ENCODE measurements at places on chromosomes 2 and 18.

- DNase-seq = no peak
Measured at GRCh38 chr2:31563273-31563839, 17.4 kb downstream of the SRD5A2 start.

GRCh38 chr2:204199357-204199756 lies 262.8 kb downstream of the ICOS start:
- DNase-seq = no peak

- no peak for DNase-seq
Measured at GRCh38 chr2:216546641-216547403, 48.2 kb downstream of the RPL37A start.

DNA sequence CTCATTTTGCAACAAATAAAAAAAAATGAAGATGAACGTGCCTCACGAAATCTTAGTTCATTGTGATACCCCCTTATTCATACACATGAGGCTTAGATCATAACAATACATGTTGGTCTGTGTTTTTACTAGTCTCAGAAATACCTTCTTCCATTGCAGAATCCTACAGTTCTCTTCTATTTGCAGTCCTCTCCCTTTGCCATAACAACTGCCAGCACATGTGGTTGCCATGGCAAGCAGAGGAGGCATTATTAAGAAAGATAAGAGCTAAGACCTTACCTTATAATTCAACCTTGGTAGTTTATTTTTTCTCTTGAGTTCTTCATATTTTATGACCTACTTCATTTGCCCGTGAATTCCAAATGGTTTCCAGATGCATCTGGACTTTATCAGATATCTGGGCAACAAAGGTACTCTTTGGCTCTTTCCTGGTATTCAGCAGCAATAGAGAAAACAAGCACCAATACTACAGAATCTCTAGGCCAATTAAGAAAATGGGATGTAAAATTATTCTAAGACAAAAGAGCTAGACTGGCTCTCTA lies 524.0 kb downstream of the CMPK2 start:
- DNase-seq = no peak

DNA sequence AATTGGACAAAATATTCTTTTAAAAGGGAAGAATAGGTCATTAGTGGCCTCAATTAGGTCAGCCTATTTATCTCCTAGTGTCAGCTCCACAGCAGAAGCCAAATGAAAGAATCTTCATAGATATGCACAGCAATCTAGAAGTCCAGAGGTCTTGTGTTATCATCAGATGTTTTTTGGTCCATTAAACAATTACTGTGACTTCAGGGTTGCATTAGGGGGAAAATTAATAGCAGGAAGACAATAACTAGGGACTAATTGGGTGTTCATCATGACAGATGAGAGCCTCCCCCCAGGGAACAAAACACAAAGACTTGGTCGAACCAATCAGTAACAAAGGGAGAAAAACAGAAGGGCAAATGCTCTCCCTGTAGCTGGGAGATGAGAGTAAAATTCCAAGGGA lies 264.7 kb downstream of the PTH2R start:
- no peak for DNase-seq

DNA sequence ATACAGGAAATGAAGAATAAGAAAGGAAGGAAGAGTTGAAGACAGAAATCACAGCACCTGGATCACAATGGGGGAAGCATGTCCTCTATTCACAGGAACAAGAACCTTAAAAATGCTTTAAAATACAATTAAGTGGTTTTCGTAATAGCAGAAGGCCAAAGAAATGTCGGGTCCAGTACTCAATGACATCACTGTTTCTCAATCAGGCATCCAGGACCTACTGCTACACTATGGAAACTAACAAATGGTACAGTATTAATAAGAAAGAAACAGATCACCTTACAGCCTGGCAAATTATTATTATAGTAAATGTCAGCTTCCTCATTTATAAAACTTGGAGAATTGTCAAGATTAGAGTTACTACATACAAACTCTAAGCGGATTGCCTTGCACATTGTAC lies 15.8 kb downstream of the HNRNPLL start:
- no peak for DNase-seq

- DNase-seq = peak; percentile 16
Measured at GRCh38 chr2:88692187-88692586, 714 bp downstream of the RPIA start.

DNA sequence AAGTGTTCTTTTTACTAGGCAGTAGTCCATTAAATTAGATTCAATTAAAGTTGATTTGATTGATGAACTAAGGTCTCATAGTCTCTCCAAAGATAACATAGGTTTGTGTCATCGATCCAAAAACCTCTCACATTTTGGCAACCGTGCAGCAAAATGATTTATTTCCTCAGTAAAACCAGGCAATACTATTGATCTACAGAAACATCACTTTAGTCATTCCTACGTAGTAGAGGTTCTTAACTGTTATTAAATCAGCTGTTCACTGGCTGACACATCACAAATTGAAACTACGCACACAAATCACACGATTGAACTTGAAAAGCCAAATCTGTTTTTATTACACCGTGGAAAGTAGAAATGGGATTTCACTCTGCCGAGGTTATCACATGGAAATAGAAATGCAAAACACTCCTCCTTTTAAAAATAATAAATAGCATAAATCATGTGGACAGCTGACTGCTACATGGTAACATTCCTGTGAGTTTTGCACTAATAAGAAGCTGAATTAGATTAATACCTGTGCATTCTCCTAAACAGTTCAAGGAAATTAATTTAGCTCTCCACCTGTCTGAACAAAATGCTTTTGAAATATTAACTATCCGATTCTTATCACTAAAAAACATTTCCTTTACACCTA lies 262.5 kb downstream of the CDH20 start:
- no peak for DNase-seq

DNA sequence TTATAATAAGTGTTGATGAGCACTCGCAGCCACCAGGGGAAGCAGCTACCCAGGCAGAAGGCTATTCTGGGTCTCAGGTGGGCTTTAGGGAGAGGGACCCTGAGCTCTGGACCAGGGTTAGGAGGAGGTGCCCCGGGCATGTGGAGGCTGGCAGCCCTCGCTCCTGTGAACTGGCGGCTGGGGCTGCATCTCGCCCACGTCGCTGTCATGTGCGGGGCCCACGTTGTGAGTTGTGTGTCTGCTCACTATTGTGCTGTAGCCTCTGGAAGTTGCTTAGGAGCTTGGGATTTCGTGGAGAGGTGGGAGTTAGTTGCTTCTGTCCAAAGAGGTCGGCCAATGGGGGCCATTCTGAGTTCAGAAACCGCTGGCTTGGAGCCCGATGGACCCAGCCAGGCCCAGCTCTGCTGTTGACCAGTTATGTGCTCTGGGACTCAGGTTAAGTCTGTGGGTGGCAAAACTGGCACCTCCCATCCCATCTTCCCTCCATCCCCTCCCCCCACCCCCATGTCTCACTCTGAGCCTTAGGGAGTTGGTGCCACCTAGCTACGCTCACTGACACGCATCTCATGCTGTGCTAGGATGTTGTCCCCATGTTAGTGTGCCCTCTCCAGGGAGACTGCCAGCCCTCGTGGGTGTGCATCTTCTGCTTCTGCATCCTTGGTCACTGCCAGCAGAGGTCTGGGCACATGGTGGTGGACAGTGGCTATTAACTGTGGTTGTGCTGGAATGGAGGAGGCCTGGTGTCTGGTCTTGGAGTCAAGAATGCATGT lies 18.5 kb downstream of the RRM2 start:
- DNase-seq = no peak

- no peak for DNase-seq
Measured at GRCh38 chr2:61640406-61640805, 102.2 kb upstream of the XPO1 start.

- DNase-seq = no peak
Measured at GRCh38 chr2:6423944-6424343, 441.8 kb downstream of the CMPK2 start.

DNA sequence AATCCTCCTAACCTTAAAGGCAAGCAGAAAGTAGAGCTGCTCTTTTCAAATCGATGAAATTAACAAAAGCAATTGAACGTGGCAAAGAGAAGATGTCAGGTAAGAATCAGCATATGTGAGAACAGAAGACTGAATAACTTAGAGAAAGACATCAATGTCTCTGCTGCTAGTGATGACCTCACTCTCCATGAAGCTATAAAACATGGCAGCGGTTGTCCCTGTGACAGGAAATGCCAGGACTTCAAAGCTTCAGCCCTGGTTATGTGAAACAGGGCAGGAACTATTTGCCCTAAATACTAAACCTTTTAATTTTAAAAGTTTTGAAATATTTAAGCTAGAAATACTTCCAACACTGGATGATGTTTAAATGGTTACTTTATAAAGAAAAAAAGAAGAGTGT lies 383.7 kb downstream of the XIRP2 start:
- no peak for DNase-seq

- DNase-seq = no peak
Measured at GRCh38 chr18:69958422-69958821, 10.7 kb upstream of the CD226 start.

DNA sequence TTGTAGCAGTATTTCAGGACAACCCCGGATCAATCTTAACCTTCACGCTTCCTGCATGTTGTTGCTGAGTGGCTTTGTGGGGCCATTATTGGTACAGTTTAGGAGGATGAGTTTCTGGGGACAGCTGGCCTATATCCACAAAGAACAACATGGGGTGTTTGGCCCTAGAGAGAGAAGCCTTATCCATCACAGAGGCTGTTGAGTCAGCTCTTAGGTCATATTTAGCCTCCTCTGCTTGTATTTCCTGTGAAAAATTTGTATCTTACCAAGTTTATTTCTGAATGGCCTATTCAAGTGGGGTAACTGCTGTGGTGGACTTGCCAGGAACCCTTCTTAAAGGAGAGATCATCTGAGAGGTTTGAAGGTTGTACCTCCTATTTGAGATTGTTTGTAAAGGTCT lies 77.6 kb downstream of the MAP4K4 start:
- no peak for DNase-seq

DNA sequence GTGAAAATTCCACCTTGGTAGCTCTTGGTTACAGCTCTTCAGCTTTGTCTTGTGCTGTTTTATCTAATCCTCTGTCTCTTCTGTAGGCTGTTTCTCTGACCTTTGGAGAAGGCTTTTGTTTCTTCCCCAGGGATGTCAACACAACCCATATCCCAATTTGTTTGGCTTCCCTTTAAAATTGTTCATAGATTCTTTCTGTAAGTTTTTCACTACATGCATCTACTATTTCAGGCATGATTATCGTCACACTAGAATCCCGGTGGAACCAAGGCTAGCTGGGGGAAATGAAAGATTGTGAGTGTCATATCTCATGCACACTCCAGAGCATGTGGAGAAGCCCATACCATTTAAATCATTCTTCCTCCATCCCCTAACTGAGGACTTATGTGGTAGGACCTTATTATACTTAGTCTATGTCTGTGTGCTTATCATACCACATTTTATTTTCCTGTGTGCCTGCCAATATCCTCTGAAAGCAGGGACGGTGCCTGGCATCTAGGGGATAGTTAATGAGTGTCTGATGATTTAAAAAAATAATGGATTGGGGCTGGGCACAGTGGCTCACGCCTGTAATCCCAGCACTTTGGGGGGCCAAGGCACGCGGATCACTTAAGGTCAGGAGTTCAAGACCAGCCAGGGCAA lies 59.9 kb downstream of the CRIM1 start:
- no peak for DNase-seq

- DNase-seq = no peak
Measured at GRCh38 chr2:197915548-197916265, 111.3 kb downstream of the PLCL1 start.

DNA sequence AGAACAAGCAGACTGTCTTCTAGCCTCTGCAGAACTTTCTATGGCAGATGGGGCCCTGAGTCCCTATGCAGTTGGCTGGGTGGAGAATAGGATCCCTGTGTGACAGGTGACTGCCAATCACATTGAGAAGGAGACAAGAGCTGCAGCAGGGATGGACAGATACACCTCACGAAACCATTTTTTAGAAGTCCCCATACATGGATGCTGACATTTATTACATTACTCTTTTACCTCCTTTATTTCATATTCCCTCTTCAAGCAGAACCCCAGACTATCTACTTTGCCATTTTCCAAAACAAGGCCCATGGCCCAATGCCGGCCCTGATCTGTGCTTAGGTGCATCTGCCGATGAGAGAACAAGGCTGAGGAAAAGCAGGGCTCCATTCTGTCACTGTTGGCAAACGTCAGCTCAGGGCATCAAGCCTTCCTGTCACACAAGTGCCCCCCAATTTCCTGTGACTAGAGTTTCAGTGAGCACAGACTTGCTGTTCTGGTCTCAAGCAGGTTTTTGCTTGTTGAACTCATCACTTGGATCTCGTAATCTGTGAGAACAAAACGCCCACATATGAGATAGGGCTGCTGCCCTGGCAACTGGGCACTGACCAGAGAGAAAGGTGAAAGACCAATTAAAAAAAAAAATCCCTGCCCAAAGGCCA lies 35.8 kb downstream of the LOXHD1 start:
- no peak for DNase-seq

- DNase-seq = peak; percentile 33
Measured at GRCh38 chr18:10851824-10852319, 297.5 kb downstream of the PIEZO2 start.

DNA sequence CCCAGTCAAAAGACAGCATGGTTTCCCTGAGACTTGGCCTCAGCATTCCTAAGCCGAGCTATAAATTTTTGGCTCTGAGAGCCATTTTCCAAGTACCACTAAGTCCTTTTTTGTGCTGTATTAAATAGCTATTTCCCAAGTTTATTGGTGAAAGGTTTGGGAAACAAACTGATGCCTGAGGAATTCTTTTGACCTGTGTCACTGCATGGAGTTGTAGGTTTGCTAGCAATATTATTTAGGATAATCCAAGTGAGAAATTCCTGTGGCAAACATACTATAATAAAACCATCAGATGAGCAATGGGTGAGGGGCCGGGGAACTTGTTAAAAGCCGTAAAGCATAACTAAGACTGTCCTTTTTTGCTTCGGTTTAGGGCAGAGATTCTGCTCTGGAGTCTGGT lies 28.4 kb downstream of the ARHGAP28 start:
- DNase-seq = no peak

GRCh38 chr2:156340377-156340776 lies 7.9 kb upstream of the NR4A2 start:
- DNase-seq = peak; percentile 36

DNA sequence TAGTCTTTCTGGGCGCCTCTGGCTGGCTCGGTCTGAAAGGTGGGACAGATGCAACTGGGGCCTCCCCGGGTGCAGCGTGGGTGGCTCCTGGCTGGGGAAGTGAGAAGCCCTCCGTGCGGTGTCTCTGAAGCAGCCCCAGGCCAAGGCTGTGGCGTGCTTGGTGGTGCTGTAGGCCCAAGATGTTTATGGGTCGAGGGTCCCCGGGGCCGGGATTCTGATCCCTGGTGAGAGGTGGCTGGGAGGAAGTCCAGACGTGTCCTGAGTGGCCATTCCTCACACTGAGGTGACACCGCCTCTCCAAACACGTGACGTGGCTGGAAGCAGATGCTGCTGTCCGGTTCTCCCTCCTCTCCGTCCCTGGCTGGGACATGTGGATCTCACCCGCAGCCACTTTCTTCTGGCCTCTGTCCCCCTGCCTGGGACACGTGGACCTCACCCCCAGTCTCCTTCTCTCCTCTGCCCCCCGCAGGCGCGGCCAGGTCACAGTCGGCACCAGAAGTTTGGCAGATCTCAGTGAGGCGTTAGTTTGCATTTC lies 12.6 kb downstream of the RTP5 start:
- DNase-seq = peak; percentile 31

DNA sequence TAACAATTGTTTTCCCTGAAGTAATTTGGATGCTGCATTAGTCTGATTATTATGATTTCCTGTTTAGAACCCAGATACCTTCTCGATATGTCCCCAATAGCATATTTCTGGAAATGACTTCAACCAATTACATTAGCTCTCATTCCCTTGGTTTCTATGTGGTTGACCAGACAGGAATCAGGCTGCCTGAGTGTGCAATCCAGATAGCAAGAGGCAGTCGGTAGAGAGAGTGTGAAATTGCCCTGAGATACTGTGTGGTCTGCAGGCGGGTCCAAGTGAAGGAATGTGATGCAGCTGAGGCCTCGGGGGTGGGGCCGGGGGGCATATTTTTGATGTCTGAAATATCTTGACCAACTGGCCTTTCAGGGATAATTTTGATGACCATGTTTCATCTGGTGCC lies 143.9 kb upstream of the ITGA6 start:
- no peak for DNase-seq

All from CD4-positive, alpha-beta T cell treated with Interleukin-10 for 1 hour (primary cell).